ENCODE measurements at places on chromosomes 1 and 21. TPM values are rescaled to one million over a fixed set of nuclear protein-coding genes. Genes with fewer than 3 reads are reported as not detected.

DNA sequence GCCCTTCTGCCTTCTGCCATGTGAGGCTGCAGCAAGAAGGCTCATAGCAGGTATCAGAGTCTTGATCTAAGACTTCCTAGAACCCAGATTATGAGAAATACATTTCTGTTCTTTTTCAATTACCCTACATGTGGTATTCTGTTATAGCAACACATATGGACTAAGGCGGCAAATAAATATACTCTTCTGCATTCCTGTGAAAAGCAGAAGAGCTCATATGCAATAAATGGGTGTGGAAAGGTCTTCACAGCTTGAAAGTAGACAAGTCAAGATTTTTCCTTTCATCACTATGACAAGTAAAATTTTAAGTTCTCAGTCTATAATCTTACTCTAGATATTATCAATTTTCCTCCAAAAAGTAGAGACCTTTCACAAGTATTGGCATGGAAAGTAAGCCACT lies 36.6 kb downstream of the TNFSF18 start:
- DNase-seq = no peak

The SPATA46 gene
- not detected for total RNA-seq

The MASP2 gene
- not detected for total RNA-seq

DNA sequence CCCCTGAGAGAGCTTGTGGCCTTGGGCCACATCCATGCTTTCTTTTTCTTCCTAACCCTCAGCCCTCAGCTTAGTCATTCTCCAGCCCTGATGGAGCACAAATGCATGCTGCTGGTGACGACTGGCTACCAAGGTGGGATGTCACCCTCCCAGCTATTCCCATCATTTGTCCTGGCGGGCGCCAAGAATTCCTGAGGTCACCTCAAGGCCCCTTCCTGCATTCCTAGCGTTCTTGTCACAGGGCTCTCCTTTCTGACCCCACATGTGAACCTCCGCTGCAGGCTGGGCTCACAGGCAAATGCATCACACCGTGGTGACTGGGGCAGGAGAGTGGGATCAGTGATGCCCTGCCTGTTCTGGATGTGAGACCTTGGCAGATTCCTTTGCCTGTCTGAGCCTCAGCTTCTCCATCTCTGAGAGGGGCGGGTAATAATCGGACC lies 53.4 kb upstream of the IFFO2 start:
- peak; percentile 99 for DNase-seq

The CLDN17 gene
- not detected for total RNA-seq

DNA sequence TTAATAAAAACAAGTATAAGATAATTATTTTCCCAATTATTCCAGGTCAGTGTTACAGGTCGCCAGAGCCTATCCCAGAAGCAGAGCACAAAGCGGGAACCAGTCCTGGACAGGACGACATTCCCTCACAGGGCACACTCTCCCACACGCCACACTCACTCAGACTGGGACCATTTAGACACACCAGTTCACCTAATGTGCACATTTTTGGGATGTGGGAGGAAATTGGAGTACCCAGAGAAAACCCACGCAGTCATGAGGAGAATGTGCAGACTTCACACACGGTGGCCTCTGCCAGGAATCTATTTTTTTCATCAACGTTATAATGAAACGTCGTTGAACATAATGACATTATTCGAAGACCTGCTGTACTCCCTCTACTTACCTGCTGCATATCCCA lies 20.5 kb upstream of the NRDC start:
- no peak for DNase-seq

- DNase-seq = peak; percentile 94
Observed at GRCh38 chr21:36909901-36910561, 56.4 kb downstream of the HLCS start.

GRCh38 chr1:226862890-226863289 lies 7.5 kb upstream of the PSEN2 start:
- DNase-seq = no peak

GRCh38 chr1:1832820-1833219 lies 54.5 kb upstream of the NADK start:
- DNase-seq = peak; percentile 22

The PPIAL4G gene
- total RNA-seq = not detected

The BGLAP gene
- not detected for total RNA-seq

GRCh38 chr1:89847191-89847729 lies 26.4 kb downstream of the LRRC8D start:
- no peak for DNase-seq

DNA sequence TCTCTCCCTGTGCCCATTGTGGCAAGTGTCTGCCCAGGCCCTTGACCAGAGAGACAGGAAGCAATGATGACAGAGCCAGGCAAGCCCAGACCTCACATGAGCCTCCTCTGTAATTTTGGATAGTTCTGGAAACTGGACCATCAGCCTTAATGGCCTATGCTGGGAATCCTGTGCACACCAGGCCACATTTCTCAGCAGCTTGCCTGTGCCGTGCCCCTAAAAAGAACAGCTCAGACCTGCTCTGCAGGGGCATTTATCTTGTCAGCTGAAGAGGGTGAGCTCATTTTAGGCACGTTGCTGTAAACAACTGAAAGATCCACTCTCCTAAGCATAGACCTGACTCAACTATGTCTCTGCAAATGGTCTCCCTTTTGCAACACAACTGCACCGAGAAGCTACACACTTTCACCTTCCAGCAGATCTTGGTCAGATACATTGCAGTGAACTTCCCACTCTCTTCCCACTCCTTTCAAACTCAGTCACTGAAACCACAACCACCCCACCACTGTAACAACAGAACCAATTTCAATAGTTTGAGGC lies 53.5 kb upstream of the BACH1 start:
- no peak for DNase-seq

The LRRC53 gene
- total RNA-seq = not detected

GRCh38 chr1:58966103-58966916 lies 182.5 kb upstream of the JUN start:
- DNase-seq = no peak

The TRAPPC10 gene
- total RNA-seq = 10.4 TPM

The CLDN14 gene
- 4.6 TPM for total RNA-seq

DNA sequence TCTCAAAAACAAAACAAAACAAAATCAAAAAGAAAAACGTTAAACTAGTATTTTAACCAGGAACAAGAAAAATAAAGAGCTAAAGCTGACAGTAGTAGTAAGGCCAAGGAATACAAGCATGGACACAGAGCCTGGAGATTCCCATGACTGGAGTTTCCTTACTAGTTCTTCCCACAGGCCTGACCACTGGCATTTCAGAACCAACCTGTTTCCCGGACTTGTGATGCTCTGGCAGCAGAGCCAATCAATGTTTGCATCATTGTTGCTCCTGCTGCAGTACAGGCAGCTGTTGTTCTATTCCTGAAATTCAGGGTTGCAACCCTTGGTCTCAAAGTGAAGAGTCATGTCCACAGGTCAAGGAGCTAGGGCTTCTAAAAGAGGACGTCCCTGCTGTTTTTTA lies 111.3 kb upstream of the WARS2 start:
- no peak for DNase-seq

DNA sequence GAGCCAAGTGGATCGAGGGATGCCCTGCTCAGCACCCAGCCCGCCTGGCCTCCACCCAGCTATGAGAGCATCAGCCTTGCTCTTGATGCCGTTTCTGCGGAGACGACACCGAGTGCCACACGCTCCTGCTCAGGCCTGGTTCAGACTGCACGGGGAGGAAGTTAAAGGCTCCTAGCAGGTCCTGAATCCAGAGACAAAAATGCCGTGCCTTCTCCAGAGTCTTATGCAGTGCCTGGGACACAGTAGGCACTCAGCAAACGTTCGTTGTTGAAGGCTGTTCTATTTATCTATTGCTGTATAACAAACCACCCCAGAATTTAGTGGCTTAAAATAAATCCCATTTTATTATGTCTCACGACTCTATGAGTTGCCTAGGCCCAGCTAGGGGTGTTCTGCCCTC lies 6.8 kb upstream of the BSND start:
- no peak for DNase-seq

The SYNC gene
- 0.75 TPM for total RNA-seq

Data from Caki2 (cell line).